MCF 10A (cell line): ENCODE measurements at places on chromosomes 7 and 10. TPM values are rescaled to one million over a fixed set of nuclear protein-coding genes. Genes with fewer than 3 reads are reported as not detected.

GRCh38 chr10:13016886-13017285 is 15.4 kb upstream of the CCDC3 start:
- no peak overlapping the region for H3K27ac ChIP-seq
- H3K4me1 ChIP-seq: no peaks in the 10 kb centered on the region
- no peak overlapping the region for H3K4me3 ChIP-seq
- H3K36me3 ChIP-seq: no peaks in the 10 kb centered on the region
- peaks cover 12% of the 10 kb centered on the region for H3K27me3 ChIP-seq
- no peak for DNase-seq

GRCh38 chr7:73649576-73649975 is 18.1 kb upstream of the VPS37D start:
- H3K27me3 ChIP-seq: peaks cover 39% of the 10 kb centered on the region
- no peak for DNase-seq
- no peak overlapping the region for H3K4me3 ChIP-seq
- H3K27ac ChIP-seq: no peak overlapping the region
- H3K36me3 ChIP-seq: no peaks in the 10 kb centered on the region
- H3K4me1 ChIP-seq: peaks cover 16% of the 10 kb centered on the region

GRCh38 chr7:42134276-42134876 is 102.6 kb downstream of the GLI3 start:
- DNase-seq: no peak
- H3K27me3 ChIP-seq: no peaks in the 10 kb centered on the region
- no peak overlapping the region for H3K27ac ChIP-seq
- peaks cover 28% of the 10 kb centered on the region for H3K4me1 ChIP-seq
- H3K4me3 ChIP-seq: no peak overlapping the region
- peaks cover 18% of the 10 kb centered on the region for H3K36me3 ChIP-seq

DNA sequence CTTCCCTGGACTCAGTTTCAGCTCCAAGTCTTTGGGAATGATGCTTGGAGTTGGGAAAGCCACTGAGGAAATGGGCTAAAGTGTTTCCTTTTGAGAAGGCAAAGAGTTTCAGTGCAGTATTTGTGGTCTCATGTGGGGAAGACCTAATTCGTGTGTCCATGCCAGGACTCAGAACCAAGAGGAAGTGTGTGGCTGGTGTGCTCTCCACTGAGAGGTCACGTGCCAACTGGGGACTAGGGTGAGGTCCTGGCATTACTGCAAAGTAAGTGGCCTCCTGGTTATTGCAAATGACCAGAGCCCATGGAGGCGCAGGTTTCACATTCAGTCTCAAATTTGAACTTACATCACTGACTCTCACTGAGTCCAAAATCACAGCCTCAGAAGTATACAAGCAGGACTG is 48.6 kb upstream of the ITPRID1 start:
- no peaks in the 10 kb centered on the region for H3K27me3 ChIP-seq
- no peak for DNase-seq
- H3K36me3 ChIP-seq: no peaks in the 10 kb centered on the region
- peaks cover 6% of the 10 kb centered on the region for H3K4me1 ChIP-seq
- no peak overlapping the region for H3K4me3 ChIP-seq
- H3K27ac ChIP-seq: no peak overlapping the region

DNA sequence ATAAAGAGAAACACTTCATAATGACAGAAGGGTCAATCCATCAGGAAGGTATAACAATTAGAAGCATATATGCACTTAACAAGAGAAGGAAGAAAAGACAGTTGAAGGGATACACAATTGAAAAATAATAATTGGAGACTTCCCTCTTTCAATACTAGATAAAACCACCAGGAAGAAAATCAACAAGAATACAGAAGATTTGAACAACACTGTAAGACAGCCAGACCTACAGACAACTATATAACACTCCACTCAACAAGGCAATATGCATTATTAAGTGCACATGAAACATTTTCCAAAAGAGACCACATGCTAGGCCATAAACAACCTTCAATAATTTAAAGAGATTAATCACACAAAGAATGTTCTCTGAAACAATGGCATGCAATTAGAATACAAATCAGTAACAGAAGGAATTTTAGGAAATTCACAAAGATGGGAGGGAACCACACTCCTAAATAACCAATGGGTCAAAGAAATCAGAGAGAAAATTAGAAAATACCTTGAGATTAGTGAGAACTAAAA is 35.1 kb downstream of the ZNF438 start:
- H3K36me3 ChIP-seq: no peaks in the 10 kb centered on the region
- no peak overlapping the region for H3K4me3 ChIP-seq
- no peak for DNase-seq
- H3K4me1 ChIP-seq: peaks cover 12% of the 10 kb centered on the region
- no peaks in the 10 kb centered on the region for H3K27me3 ChIP-seq

GRCh38 chr7:134957005-134957404 is 29.3 kb upstream of the AGBL3 start:
- H3K27me3 ChIP-seq: no peaks in the 10 kb centered on the region
- no peaks in the 10 kb centered on the region for H3K4me1 ChIP-seq
- H3K27ac ChIP-seq: no peak overlapping the region
- H3K36me3 ChIP-seq: peaks cover 92% of the 10 kb centered on the region
- no peak overlapping the region for H3K4me3 ChIP-seq

GRCh38 chr10:34476608-34477007 is 338.5 kb downstream of the PARD3 start:
- no peaks in the 10 kb centered on the region for H3K27me3 ChIP-seq
- peaks cover 27% of the 10 kb centered on the region for H3K4me1 ChIP-seq
- H3K4me3 ChIP-seq: no peak overlapping the region
- peak overlapping the region; percentile 40 for H3K27ac ChIP-seq

GRCh38 chr10:85849315-85849714 is 517.3 kb downstream of the GRID1 start:
- no peak overlapping the region for H3K4me3 ChIP-seq
- H3K4me1 ChIP-seq: no peaks in the 10 kb centered on the region
- no peak overlapping the region for H3K27ac ChIP-seq

GRCh38 chr10:70887804-70888800 is at the start of gene PCBD1:
Gene PCBD1, minus strand, starts transcription at chr10:70888565. Its CDS starts 32 bp downstream, at chr10:70888533.
- peaks cover 12% of the 10 kb centered on the region for H3K4me1 ChIP-seq
- peaks cover 13% of the 10 kb centered on the region for H3K36me3 ChIP-seq
- H3K27me3 ChIP-seq: no peaks in the 10 kb centered on the region
- H3K4me3 ChIP-seq: peak within 1 kb of the TSS; percentile 72
- peak within 1 kb of the TSS; percentile 66 for H3K27ac ChIP-seq

DNA sequence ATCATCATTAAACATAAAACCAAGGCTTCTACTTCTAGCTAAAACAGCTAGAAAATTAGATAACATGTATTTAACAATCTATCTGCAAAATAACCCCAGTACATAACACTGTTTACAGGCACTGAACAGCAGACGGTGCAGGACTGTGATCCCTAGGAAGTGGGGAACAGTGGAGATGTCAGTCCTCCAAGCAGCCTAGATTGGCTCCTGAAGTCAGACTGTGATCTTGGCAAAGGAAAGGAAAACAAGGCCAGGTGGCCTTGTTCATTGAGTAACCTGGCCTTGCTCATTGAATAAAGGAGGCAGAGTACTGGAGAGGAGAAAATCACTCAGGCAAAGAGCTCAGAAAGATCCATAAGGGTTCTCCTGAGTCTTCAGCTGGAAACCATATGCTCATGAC is 77.7 kb upstream of the DIP2C start:
- peaks cover 6% of the 10 kb centered on the region for H3K36me3 ChIP-seq
- peak; percentile 38 for DNase-seq
- no peak overlapping the region for H3K27ac ChIP-seq
- H3K4me1 ChIP-seq: no peaks in the 10 kb centered on the region
- no peak overlapping the region for H3K4me3 ChIP-seq

GRCh38 chr7:75804004-75804403 is 9.6 kb downstream of the CCL24 start:
- no peak overlapping the region for H3K27ac ChIP-seq
- no peaks in the 10 kb centered on the region for H3K36me3 ChIP-seq
- DNase-seq: no peak
- no peaks in the 10 kb centered on the region for H3K27me3 ChIP-seq

DNA sequence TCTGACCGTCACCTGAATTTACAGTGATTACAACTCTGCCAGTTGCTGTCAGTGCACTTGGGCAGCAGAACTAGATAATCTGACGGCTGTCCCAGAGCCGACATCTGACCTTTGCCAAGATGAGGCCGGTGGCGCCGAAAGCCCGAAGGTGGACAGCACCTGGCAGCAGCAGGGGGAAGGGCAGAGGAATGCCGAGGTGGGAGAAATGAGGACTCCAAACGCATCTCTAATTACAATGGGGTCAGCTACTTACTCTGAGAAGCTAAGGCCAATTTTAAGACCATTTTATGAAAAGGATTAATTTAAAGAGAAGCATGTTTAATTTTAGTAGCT is 33.8 kb downstream of the TRIM8 start:
- H3K4me3 ChIP-seq: no peak overlapping the region
- H3K27ac ChIP-seq: no peak overlapping the region
- no peak for DNase-seq

DNA sequence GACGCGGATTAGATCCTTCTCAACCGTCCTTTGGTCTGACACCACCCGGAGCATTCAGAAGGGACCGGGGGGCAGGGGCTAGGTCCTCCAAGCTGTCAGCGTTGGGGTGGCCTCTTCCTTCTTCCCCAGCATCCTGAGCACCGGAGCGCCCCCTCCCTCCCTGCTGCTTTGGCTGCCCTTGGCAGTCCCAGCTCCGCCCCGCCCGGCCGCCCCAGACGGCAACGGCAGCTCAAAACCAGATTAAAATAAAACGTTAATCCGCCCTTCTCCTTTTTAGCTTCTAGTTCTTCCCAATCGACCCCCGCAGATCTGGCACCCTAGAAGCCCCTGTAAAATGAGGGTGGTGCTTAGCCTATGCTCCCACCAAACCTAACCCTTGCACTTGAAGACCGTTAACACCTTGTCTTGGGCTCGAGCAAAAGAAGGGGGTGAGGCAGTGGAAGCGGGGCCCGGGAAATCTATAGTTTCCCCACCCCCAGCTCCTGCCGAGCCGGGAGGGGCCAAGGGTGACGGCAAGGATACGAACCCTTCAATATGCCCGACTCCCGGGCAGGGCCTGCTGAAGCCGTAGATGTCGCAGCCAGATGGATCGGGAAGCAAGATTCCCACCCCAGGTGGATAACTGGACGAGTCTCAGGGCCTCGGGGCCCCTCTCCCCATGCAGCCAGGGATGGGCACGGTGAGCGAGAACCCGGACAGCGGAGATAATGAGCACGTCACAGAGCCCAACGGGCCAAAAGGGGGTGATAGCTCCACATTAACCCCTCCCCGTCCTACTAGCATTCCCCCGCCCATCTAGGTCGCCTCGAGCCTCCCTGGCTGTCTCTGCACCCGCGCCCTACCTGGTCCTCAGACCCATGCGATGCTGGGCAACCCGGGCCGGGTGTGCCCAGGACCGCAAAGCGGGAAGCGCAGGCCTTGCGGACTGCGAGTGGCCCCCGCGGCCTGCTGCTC is 169.7 kb downstream of the NRF1 start:
- peak overlapping the region; percentile 68 for H3K4me3 ChIP-seq
- H3K4me1 ChIP-seq: no peaks in the 10 kb centered on the region
- DNase-seq: no peak
- H3K27ac ChIP-seq: no peak overlapping the region

- no peaks in the 10 kb centered on the region for H3K36me3 ChIP-seq
- H3K4me3 ChIP-seq: no peak overlapping the region
- H3K4me1 ChIP-seq: peaks cover 3% of the 10 kb centered on the region
- DNase-seq: no peak
- no peaks in the 10 kb centered on the region for H3K27me3 ChIP-seq
- no peak overlapping the region for H3K27ac ChIP-seq
Observed at GRCh38 chr7:51214098-51214497, 102.5 kb downstream of the COBL start.

DNA sequence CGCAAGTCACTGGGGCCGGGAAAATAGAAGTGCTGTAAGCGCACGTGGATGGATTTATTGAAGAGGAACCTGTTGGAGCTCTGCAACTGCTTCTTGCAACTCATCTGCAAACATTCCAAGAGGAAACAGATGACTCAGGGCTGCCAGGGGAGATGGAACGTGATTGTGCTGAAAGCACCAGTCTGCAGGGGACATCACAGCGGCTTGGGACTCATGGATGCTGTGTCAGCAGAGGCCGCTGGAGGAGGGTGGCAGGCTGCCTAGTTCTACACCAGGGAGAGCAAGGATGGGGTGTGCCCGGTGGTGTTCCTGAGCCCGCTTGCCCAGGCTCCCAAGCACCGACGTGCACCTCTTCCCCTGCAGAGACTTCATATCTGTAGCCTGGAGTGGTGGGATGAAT is 515.7 kb downstream of the TCERG1L start:
- no peak for DNase-seq
- H3K4me1 ChIP-seq: no peaks in the 10 kb centered on the region
- H3K27me3 ChIP-seq: no peaks in the 10 kb centered on the region
- no peak overlapping the region for H3K4me3 ChIP-seq
- H3K36me3 ChIP-seq: no peaks in the 10 kb centered on the region
- no peak overlapping the region for H3K27ac ChIP-seq

Gene SAMD9L
- total RNA-seq: 1.5 and 3.9 TPM in 2 replicates

Gene COL17A1
- total RNA-seq: 514 and 563 TPM in 2 replicates

Gene CCDC3
- 0.10 TPM in 1 of 2 replicates, not detected in the other for total RNA-seq

Gene AIFM2
- total RNA-seq: 19.2 and 21.9 TPM in 2 replicates

Gene STYXL1
- total RNA-seq: 49.3 and 79.7 TPM in 2 replicates

Gene PLCE1
- total RNA-seq: 0.22 and 0.23 TPM in 2 replicates

Gene PDZD7
- 0.27 and 0.58 TPM in 2 replicates for total RNA-seq
